ENCODE measurements at places on chromosomes 2 and 18.
A peak's percentile ranks its signal among the peaks of the same experiment; 100 is the strongest.

- DNase-seq: no peak
Observed at GRCh38 chr2:120899771-120900170, 164.1 kb downstream of the GLI2 start.

GRCh38 chr18:74562775-74563174, 28.5 kb downstream of the CNDP1 start:
- no peak for DNase-seq

- DNase-seq: no peak
Observed at GRCh38 chr2:151975460-151976414, 123.1 kb downstream of the CACNB4 start.

GRCh38 chr2:59206361-59206760, 965.2 kb upstream of the FANCL start:
- DNase-seq: no peak

- DNase-seq: no peak
Observed at GRCh38 chr2:201909348-201909747, 103.0 kb downstream of the CDK15 start.

DNA sequence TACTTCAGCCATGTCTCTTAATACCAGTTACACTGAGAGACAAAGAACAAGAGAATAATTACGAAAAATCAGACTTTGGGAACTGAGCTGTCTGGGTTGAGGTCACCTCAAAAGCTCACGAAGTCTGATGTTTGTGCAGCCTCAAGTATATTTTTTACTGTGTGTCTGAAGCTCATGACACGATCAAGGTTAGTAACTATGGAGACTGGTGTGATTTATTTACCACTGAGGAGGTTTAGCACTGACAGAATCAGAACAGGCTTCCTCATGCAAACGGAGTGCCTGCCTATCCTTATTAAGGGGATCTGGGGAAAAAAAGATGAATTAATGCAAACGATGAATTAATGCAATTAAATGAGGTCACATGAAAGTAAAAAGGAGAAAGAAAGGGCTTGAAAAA, 61.1 kb upstream of the RAPH1 start:
- no peak for DNase-seq

GRCh38 chr2:111626865-111627163, 257.2 kb downstream of the ANAPC1 start:
- DNase-seq: no peak

DNA sequence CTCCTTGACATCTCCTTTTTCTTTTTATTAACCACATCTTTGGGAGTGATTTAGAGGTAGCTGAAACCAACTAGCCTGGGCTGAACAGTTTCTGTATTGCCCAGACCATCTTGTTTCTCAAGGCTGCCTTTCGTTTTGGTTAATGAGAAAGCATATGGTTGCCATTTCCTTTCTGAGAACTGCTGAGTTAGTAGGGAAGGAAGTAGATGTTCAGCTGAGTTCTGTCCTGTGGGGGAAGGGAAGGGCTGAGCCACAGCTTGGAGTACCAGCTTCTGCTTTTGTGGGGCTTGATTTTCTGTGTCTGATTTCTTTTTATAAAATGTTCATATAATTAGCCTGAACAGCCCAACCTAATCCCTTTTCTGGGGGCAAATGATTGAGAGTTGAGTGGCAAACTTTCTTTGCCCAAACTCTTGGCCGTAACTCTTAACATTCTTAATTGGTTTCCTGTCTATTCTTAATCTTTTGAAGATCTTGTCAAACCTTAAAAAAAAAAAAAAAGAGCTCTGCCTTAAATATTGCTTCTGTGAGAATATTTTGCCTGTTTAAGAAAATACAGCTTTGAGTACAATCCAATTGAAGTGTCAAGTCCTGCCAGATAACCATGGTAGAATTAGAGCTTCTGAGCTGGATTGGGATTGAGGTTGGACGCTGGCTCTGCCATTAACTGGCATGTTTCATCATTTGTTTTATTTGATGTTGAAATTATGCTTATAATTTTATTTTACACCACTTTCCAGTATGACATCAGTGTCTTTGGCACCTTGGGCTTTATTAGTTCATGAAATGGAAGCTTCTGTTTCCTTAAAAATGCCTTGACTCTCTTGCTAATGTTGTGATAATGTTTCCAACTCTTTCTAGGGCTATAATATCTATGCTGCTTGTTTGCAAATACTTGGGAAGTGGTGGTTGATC, 1.9 kb upstream of the NABP1 start:
- peak; percentile 16 for DNase-seq

DNA sequence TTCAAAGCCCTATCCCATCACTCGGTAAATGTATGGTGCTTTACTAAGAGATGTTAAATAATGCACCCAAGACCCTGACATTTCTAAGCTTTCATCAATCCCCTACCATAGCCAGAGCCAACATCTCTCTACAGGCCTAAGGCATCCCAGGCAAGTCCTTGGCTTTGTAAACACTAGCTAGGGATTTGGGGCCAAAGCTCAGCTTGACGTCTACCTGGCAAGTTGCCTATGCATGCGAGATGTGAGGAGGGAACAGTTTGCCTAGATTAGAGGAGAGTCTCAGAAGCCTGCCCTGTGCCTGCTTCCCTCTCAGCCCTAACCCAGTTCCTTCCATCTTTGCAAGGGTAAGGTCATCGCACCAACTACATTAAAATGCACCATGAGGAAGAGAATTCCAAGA, 221.5 kb upstream of the NCKAP5 start:
- no peak for DNase-seq

- no peak for DNase-seq
Observed at GRCh38 chr2:168394262-168394661, 61.8 kb upstream of the CERS6 start.

GRCh38 chr2:176002688-176003210, 682 bp upstream of the LNPK start:
- no peak for DNase-seq

- DNase-seq: no peak
Observed at GRCh38 chr2:40101131-40101575, 322.1 kb upstream of the THUMPD2 start.

GRCh38 chr2:226466589-226466988, 333.0 kb downstream of the IRS1 start:
- DNase-seq: no peak

DNA sequence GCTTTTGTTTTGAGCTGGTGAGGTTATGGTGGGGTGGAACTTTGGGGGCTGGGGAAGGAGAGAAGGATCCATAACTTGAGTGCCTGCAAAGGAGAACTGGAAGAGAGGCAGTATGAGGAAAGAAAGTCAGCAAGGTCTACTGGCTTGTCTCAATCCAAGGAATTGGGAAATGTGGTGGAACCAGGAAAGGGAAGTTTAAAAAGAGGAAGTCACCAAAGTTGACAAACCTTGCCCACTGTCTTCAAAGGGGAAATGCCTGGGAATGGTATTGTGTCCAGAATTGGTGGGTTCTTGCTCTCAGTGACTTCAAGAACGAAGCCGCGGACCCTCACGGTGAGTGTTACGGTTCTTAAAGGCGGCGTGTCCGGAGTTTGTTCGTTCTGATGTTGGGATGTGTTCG, 304.1 kb upstream of the FAM98A start:
- no peak for DNase-seq

DNA sequence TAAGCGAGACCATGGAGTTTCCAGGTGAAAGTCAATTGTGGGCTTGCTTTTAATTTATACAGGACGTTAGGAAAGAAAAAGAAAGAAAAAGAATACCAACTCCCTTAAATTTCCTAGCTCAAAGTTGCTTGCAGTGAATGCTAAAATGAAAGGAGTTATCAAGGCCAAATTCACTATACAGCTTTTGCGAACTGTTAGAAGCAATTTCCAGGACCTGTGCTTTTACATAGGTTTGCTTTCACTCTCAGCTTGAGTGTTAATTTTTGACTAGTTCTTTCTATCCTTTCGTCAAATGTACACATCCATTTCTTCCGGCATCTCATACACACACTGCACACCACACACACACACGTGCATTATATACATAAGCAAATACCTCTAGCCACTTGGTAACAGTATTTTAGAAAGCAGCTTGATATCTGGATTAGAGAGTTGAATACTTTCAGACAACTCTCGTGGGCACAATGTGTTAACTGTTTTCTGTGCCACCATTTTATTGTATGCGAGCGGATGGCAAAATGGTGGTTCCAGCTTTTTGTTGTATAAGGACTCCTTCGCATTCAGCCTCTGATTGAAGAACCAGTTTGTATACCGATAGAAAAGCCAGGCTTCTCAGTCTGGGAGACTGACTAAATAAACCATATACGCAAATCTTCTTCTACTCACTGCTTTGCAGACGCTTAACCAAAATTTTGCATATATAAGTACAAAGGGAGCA, 381.8 kb downstream of the MTX2 start:
- no peak for DNase-seq

DNA sequence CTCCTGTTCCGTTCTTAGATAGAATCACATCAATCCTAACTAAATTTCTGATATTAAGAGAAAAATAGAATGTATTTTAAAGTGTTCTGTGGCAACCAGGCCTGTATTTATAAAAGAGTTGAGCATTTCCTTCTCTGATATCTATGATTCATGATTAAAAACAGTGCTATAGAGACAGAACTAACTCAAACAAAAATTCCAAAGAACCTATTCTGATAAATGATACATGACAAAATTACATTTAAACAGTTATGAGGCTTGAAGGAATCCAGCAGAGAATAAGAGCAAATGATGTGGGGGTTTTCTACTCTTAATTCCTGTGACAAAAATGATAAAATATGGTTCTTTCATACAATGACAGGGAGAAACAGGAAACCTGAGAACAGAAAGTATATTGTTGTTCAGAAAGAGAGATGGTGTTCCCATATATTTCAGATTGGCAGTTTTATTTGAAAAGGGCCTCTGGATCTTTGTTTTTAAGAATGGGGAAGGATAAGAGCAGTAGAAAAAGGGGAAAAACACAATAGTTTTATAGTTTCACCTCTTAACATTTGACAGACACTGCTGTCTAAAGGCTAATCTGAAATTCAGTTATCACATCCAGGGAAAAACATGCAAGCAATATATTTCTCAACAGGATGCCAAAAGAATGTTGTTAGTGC, 944.3 kb downstream of the LRP1B start:
- DNase-seq: no peak

DNA sequence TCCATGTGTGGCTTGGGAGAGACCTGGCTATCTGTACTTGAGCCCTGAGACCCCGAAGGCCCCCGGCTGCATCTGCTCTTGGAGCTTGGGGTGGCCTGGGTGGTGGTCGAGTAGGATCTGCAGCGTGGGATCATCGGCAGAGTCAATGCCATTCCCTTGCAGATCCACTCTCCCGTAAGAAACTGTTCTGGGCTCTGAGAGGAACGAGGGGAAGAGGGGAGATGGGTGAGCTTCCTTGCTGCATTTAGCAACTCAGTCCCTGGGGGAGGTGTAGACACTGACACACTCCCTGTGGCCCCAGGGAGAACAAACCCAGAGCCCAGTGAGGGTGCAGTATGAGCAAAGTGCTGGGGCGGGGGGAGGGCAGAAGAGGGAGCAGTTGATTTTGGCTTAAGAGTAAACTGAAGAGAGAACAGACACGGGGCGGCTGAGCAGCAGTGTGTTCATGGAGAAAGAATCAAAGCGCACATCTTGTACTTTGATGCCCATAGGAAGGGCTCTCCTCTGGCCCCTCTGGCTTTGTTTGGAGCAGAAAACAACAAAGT, 8.5 kb downstream of the GREB1 start:
- no peak for DNase-seq

- no peak for DNase-seq
Observed at GRCh38 chr2:124763611-124764010, 738.5 kb downstream of the CNTNAP5 start.

DNA sequence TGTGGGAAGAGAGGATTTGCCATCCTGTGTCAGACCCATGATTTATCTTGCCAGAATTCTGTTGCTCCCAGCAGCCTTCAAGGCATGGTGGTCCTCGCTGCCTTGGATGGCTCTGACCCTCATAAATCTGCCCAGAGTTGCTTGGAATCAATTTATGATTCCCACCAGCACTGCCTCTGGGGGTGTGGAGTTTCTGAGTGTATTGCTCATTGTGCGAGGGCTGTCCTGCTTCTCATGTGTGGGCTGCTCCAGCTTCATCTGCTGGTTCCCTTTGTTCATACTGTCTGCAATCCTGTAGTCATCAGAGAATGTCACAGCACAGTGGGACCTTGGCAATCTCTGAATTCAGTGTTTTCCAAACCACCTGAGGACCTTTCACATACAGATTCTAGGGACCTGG, 139.8 kb downstream of the CLIP4 start:
- no peak for DNase-seq

DNA sequence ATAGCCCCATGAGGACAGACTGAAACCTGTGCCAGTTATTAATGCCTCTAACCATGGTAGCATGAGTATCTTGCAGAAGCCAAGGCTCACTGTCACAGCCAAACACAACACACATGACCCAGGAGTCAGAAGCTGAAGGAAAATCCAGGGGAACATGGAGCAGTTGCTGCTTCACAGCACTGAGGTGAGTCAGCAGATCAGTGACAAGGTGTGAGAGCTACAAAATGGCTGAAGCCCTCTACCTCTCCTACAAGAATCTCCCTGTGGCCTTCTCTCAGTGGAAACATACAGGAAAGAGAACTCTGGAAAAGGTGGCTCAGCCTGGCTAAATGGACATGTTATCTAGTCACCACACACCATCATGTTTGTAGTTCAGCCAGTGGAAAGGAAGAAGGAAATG, 93.5 kb downstream of the NAB1 start:
- no peak for DNase-seq

DNA sequence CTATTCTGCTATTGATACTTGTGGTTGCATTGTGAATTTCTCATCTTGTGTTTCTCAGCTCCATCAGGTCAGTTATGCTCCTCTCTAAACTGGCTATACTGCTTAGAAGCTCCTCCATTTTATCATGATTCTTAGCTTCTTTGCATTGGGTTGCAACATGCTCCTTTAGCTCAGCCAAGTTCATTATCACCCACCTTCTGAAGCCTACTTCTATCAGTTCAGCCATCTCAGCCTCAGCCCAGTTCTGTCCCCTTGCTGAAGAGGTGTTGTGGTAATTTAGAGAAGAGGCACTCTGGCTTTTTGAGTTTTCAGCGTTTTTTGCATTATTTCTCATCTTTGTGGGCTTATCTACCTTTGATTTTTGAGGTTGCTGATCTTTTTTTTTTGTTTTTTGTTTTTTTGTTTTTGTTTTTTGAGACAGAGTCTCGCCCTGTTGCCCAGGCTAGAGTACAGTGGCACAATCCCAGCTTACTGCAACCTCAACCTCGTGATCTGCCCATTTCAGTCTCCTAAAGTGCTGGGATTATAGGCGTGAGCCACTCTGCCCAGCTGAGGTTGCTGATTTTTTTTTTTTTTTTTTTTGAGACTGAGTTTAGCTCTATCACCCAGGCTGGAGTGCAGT, 36.0 kb downstream of the ANKRD12 start:
- DNase-seq: no peak

GRCh38 chr18:50061876-50062517, 132.9 kb downstream of the MYO5B start:
- no peak for DNase-seq

GRCh38 chr2:8328217-8328616, 353.6 kb upstream of the ID2 start:
- no peak for DNase-seq

GRCh38 chr2:232230560-232230959, 148.0 kb upstream of the ALPP start:
- no peak for DNase-seq

DNA sequence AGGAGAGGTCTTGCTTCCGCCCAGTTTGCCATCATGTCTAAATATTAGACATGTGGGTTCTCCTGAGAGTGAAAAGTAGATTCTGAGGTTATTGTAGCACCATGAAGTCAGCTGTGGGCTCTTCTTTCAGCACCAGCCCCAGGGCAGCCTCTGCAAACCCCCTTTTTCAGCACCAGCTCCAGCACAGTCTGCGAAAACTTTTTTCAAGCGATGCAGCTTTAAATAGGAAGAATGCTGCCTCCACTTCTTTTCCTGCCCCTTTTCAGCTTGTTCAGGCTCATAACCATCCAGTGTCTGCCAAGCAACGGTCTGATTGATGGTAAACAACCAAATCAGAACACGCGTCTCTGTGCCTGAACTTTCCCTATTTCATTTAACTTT, at the start of gene COL5A2:
COL5A2 (minus strand) TSS at position 192 of the 381 bp plus-strand sequence; CDS start at position 35, 157 bp downstream.
- DNase-seq: no peak

Measured in esophagus squamous epithelium (tissue), 5 donors.